ENCODE measurements at places on chromosomes 4 and X.

DNA sequence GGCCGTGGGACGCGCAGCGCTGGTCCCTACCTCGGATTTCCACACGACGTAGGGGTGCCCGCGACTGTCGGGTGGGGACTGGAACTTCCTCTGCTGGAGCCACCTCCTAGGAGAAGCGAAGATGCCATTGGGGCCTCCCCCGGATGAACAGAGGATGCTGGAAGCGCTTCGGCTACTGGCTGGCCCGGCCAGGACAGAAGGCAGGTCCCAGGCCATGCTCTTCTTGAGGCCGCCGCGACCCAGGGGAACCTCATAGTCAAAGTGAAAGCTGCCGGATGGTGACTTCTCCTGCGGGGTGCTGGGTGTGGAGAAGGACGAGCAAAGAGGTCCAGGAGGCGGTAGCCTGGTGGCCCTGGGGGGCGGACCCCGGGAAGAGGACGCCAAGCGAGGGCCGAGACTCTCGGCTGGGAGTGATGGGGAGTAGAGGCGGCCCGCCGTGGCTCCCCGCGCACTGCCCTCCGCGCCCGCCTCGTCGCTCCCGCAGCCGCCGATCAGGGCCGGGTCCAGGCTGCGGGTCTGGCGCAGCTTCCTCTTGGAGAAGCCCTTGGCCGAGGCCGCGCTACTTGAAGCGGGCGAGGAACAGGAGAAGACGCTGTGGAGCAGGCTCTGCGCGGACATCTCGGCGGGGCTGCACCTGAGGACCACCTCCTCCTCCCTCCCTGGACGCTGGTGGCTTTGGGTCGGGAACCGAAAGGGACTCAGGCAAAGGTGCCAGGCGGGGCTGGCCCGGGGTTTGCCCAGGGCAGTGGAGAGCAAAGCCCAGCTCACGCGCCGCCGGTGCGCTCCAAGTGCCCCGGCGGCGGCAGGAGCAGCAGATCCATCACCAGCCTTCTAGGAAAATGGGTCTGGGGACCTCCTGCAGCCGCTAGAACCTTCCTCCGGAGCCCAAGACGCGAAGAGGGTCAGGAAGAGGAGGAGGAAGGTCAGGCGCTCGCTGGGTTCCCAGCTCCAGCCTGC, 1.2 kb downstream of the ARHGAP6 start:
- no peak for DNase-seq

DNA sequence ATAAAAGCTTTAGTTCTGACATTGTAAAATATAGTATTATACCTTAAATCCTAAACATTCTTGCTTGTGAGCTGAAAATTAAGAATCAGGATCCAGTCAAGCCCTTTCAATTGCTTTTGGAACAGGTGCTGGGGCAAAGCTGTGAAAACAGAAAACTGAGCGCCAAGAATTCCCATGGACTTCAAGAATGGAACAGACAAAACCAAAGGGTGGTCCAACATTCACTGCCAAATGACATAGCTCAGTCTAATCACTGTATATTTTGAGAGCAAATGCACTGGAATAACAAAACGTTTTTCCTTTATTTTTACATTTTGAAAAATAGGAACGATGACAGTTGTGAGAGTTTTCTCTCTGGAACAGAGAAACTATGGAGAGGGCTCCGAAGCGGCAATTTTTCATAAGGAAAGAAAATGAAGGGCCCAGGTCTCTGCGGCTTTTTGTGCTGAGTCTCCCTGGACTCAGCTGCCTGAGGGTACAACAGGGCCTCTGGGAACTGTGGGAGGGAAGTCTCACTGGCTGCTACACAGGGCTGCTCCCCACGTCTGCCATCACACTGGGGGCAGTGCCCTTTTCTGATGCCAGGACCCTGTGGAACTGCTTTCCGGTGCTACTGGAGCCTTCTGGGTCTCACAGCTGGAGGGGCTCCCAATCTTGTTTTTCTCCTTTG, 56.0 kb upstream of the BMPR1B start:
- DNase-seq, result no peak

GRCh38 chr4:122577189-122577553, 43.7 kb downstream of the IL21 start:
- DNase-seq, result peak; percentile 15

GRCh38 chrX:56744996-56745395, 16.0 kb downstream of the NBDY start:
- DNase-seq, result no peak

GRCh38 chr4:65089666-65090065, 580.6 kb downstream of the EPHA5 start:
- DNase-seq, result no peak

GRCh38 chr4:7160439-7160838, 31.9 kb upstream of the SORCS2 start:
- no peak for DNase-seq

- no peak for DNase-seq
These were observed 115.2 kb downstream of the GABRA2 start for GRCh38 chr4:46274717-46275116.

- DNase-seq, result no peak
These were observed 31.0 kb downstream of the TMSB4X start for GRCh38 chrX:13005661-13006473.

GRCh38 chr4:112889619-112890527, 159.6 kb upstream of the ANK2 start:
- no peak for DNase-seq

DNA sequence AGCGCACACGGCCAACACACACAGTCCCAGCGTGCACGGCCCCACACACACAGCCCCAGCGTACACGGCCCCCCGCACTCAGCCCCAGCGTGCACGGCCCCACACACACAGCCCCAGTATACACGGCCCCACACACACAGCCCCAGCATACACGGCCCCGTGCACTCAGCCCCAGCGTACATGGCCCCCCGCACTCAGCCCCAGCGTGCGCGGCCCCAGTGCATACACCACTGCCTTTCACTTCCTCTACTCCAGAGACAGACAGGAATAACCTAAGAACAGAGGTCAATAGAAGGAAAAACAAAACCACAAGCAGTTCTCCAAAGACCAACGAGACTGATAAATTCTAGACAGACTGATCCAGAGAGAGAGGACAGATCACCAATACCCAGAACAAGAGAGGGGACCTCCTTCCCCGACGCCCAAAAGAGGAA, 17.1 kb downstream of the GAK start:
- no peak for DNase-seq

- no peak for DNase-seq
These were observed 912.5 kb upstream of the TENM3 start for GRCh38 chr4:181330654-181331201.

DNA sequence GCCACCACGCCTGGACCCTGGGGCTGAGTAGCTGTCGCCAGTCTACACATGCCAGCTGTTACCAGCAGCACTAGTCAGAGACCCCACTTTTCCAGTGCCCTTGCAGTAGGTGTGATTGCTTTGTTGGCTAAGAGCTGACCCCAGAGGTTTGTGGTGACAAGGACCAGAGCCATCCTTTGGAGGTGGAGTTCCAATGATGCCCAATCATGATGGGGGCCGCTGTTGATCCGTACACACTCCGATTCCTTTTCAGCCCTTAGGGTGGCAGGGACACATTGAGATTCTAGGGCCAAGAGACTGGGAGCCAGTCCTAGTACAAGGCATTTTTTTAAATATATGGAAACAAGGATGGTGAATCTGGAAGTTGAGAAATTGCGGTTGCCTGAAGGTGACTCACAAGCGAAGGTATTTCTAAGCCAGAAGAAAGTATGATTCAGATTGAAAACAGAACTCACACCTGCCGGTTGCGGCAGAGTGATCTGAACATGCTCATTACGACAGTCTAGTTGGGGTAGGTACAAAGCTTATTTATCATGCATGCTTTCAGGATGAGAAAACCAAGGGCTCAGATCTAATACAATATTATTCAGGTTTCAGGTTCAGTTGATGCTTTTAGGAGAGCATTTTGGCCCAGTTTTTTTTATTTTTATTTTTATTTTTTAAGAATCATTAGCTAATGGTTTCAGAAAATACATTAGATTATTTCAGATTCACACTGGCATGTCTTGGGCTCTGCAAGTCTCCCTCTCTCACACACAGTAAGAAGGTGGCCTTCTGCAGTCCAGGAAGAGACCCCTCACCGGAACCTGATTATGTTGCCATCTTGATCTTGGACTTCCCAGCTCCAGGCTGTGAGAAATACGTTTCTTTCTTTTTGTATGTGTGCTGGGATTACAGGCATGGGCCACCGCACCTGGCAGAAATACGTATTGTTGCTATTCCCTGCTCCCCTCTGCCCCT, 43.4 kb downstream of the SHROOM2 start:
- peak; percentile 11 for DNase-seq

GRCh38 chr4:113844369-113844768, 82.8 kb upstream of the CAMK2D start:
- no peak for DNase-seq

DNA sequence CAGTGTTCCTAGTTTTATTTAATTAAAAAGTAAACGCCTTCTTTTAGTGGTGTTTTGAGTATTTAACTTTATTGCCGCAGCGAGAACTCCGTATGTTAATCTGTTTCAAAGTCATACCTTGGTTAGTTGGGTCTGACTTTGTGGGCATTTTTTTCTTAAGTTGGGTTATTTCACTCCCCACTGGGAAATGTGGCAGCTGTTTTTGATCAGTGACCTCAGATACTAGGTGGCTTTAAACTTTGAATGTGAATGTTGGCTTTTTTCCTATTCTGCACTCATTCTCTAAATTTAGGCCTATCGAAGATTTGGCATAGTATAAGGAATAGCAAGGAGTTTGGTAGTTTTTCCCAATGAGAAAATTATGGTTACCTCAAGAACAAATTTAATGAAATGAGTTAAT, 85.9 kb downstream of the FIP1L1 start:
- DNase-seq, result no peak

GRCh38 chr4:133592591-133592990, 443.5 kb downstream of the PCDH10 start:
- DNase-seq, result no peak
